Mesothelial cell of epicardium (in vitro differentiated cells): ENCODE measurements at places on chromosomes 2 and 18.

- no peak for DNase-seq
Observed at GRCh38 chr2:98793897-98794830, 63.2 kb upstream of the MGAT4A start.

GRCh38 chr2:12330916-12331315 lies 385.8 kb upstream of the TRIB2 start:
- DNase-seq: no peak

- no peak for DNase-seq
Observed at GRCh38 chr2:47088371-47089082, 66.6 kb downstream of the STPG4 start.

GRCh38 chr2:20879221-20879620 lies 56.3 kb upstream of the LDAH start:
- no peak for DNase-seq

GRCh38 chr2:214946949-214947348 lies 137.5 kb upstream of the BARD1 start:
- DNase-seq: no peak

DNA sequence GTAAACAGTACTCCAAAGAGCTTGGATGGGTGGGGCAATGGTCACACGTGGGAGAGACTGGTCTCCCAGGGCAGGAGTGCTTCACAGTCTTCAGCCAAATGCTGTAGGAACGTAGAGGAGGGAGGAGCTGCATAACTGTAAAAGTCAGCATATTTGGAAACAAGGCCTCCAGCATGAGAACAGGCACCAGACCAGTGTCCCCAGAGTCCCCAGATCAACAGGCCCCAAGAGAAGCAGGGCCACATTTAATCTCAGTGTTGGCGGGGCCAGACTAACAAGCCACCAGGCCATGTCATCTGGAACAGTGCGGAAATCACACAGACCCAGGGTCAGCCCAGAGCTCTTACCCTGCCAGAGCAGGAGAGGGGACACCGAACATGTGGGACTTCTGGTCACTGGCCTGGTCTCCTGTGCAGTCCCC lies 63.2 kb downstream of the ADCY3 start:
- DNase-seq: no peak

- DNase-seq: no peak
Observed at GRCh38 chr2:219010162-219010756, 17.0 kb upstream of the CRYBA2 start.

- no peak for DNase-seq
Observed at GRCh38 chr2:235500761-235501672, 7.2 kb downstream of the AGAP1 start.

DNA sequence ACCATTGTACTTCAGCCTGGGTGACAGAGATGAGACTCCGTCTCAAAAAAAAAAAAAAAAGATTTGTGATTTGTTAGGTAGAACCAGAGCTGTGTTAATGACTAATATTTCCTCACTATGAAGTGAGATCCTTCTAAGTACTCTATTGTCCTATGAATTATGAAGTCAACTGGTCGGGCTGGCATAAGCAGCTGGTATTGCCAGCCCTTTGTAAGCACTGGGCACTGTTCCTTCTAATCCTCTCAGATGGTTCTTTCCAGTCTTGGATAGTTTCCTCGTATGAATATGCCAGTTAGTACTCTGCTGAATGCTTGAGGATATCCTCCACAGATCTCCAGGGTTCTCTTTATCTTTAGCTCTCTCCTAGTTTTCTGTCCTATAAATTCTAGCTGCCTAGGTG lies 223.1 kb upstream of the SP5 start:
- no peak for DNase-seq

- no peak for DNase-seq
Observed at GRCh38 chr2:60303680-60304079, 249.8 kb downstream of the BCL11A start.

GRCh38 chr18:51520676-51521180 lies 323.2 kb upstream of the MEX3C start:
- no peak for DNase-seq

GRCh38 chr2:120410487-120410886 lies 64.6 kb downstream of the INHBB start:
- DNase-seq: no peak

DNA sequence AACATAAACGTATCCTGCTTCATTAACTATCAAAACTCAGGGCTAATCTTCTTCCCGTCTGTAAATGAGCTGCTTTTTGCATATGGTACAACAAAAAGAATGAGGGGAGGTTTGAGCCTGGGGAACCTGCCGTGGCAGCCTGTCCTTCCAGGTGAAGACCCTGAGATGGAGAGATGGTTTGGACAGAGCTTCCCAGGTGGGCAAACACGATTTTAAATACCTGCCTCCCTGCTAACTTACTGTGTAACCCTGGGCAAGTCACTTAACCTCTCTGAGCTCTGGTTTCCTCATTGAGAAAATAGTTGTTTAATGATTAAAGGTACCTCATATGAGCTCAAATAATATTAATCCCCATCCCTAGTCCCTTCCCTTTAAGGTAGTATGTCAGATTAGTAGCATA lies 9.0 kb downstream of the EMX1 start:
- peak; percentile 20 for DNase-seq

DNA sequence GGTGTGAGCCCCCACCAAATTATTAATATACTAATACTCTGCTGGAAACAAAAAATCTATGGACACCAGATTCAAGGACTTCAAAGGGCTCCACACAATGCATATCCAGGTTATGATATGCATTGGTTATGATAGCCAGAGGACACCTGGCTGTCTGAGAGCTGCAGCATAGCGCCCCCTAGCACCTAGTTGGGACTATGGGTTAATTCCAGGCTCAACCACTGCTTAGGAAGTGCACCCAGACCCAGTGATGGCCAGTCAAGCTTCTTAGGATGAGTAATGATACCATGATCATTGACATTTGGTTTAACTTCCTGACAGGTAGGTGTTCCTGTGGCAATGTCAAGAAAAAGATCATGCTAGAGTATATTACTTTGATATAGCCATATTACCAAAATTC lies 3.8 kb upstream of the FRZB start:
- no peak for DNase-seq

- no peak for DNase-seq
Observed at GRCh38 chr2:62382122-62382521, 123.9 kb downstream of the TMEM17 start.

- no peak for DNase-seq
Observed at GRCh38 chr2:179995741-179996515, 11.2 kb downstream of the CWC22 start.

- no peak for DNase-seq
Observed at GRCh38 chr18:10081492-10081891, 167.7 kb downstream of the VAPA start.

DNA sequence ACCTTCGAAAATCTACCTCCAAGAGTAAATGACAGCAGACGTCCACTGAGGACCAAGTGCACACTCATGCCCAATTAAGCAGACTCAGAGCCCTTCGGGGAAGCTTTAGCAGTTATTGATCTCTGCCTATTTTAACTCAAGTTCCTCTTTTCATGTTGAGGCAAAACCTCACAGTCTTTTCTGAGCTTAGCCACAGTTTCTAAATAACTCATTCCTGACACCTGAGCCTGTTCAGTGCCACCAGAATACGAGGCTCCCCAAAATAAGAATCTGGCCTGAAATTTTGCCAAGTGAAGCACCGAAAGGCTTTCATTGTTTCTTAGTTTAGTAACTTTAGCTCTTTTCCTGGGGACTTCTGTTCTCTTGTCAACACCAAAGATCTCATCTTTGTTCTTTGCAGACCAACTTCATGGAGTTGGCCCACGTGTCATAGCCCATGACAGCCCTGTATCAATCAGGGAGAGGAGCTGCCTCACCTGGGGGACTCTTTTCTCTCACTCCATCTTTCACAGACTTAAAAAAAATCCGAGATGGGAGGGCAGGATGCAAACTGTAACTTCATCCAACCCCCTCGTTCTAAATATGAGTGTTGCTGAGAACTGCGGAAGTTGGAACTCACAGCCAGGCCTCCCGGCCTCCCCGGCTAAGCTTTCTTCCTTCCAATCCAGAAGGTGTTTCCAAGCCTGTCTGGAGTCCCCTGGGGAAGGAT lies 22.2 kb downstream of the INPP5D start:
- no peak for DNase-seq

GRCh38 chr2:16639431-16639830 lies 26.2 kb downstream of the CYRIA start:
- DNase-seq: no peak

GRCh38 chr2:207395535-207396251 lies 134.1 kb upstream of the CREB1 start:
- DNase-seq: no peak

GRCh38 chr2:241885291-241885945 lies 15.9 kb downstream of the RTP5 start:
- DNase-seq: no peak

DNA sequence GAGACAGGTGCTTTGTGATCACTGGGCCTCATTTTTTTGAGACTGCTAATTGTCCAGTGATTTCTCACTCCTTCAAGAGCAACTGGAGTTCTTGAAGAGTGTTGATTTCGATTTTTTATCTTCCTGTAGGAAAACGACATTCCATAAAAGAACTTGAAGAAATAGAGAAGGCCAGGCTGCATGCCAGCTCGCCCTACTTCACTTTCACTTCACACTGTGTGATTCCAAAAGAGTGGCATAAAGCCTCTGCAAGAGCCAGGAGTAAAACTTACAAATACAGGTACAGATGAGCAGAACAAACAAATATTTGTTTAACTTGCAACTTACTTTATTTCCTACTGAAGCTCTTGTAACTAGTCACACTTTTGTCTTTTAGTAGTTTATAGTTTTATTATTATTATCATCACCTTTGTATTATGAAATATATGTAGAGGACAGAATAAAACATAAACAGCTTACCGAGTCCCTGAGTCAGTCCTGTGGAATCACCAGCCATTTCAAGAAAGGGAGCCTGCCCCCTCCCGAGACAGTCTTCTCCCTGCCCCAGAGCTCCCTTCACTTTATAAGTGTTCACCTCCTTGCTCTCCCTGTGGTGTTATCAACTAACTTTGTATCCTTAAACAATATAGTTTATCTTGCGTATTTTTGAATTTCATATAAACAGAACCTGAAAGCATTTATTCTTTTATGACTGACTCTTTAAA lies 8.7 kb downstream of the FAM228A start:
- no peak for DNase-seq

DNA sequence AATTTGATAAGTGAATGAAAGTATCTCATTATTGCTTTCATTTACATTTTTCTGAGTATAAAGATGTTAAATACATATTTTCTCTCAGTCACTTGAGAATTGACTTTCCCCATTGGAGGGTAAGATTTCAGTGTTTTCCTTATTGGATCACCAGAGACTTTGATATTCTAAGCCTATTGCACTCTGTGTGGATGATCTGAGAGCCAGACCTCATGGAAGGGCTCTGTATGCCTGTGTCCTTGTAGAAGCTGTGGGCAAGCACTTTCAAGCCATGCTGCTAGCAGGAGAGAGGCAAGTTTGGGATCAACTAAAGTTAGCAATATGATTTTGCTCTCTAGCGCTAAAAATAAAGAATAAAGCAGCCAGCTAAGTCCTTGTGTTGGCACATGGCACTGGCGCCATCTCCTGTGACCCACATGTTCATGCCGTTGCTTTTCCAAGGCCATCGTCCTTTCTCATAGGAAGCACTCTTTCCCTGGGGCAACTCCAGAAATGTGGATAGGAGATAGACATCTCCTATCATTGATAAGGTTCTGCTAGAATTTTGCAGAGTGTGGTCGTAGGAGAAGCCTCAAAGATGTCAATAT lies 72.6 kb downstream of the AOX1 start:
- DNase-seq: no peak

DNA sequence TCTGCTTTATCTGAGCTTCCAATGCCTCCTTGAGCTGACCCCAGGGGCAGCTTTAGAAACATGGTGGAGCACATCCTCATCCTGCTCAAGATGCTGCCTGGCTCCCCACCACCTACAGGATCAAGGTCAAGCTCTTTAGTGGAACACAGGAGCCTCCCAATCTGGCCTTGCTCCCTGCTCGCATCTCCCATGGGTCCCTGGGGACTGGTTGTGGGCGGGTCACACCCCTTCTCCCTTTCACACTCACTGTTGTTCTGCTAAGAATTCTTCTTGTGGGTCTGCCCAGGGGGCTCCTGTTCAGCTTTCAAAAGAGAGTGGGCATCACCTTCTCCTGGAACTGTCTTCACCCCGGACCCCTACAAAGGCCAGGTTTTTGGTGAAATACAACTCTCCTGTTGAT lies 8.4 kb upstream of the NT5DC4 start:
- DNase-seq: no peak

- DNase-seq: no peak
Observed at GRCh38 chr2:118968042-118968441, 26.0 kb downstream of the MARCO start.

GRCh38 chr2:190355968-190356644 lies 12.7 kb downstream of the INPP1 start:
- DNase-seq: no peak

DNA sequence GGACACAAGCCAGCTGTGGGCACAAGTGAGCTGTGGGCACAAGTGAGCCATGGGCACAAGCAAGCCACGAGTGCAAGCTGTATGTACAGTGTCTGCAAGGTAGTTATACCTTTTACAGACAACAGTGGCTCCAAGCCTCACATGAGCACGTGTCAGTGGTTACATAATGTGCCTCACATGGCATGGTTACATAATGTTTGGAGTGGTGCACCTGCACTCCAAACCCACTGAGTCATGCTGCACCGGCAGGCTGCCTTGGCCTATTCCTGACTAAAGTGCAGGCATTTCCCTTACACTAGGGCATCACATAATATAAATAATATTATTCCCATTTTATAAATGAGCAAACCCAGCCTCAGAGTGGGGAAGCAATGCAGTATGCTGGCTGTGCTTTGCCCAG lies 62.6 kb downstream of the MARCO start:
- DNase-seq: no peak

GRCh38 chr18:48037481-48038271 lies 107.2 kb upstream of the SMAD2 start:
- no peak for DNase-seq

- DNase-seq: no peak
Observed at GRCh38 chr18:36392164-36392978, 94.9 kb downstream of the FHOD3 start.

GRCh38 chr2:143471550-143471949 lies 342.3 kb downstream of the ARHGAP15 start:
- DNase-seq: no peak

GRCh38 chr2:35365859-35366258 lies 989.7 kb upstream of the CRIM1 start:
- no peak for DNase-seq

- no peak for DNase-seq
Observed at GRCh38 chr2:19349911-19350677, 8.3 kb downstream of the OSR1 start.

- DNase-seq: no peak
Observed at GRCh38 chr2:196823750-196824522, 14.8 kb upstream of the C2orf66 start.
